ENCODE measurements at places on chromosomes 7 and 10.
A peak's percentile ranks its signal among the peaks of the same experiment; 100 is the strongest.

DNA sequence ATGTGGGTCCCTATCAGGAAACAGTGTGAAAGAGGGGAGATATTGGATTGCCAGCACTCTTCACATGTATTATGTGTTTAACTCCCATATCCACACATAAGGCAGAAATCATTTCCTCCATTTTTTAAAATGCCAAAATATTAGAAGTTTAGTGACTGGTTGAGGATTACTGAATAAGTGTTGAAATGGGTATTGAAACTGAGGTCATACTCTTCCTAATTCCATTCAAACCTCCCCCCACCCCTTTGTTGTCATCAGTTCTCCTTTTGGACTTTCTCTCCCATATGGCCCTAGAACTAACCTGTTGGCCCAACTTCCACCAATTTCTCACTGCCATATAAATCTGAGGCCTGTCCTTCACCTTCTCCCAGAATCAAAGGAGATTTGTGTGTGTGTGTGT lies 81.6 kb downstream of the EVX1 start:
- DNase-seq, result no peak

- no peak for DNase-seq
Observed at GRCh38 chr7:27890205-27890849, 150.4 kb downstream of the TAX1BP1 start.

DNA sequence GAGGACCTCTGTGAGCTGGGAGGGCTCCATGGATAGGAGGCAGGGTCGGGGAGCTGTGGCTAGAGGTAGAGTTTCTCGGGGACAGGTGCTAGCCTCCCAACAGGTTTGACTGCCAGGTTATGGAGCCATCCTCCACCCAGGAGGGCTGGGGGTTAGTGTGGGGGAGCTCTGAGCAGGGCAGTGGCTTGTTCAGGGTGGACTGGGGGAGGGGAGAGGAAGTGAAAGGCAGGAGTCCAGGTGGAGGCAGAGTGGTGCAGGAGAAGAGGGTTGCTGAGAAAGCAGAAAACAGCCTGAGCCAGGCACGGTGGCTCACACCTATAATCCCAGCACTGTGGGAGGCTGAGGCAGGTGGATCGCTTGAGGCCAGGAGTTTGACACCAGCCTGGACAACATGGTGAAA lies 40.5 kb upstream of the HSPB1 start:
- DNase-seq, result no peak

- no peak for DNase-seq
Observed at GRCh38 chr7:37229381-37229780, 219.3 kb downstream of the ELMO1 start.

DNA sequence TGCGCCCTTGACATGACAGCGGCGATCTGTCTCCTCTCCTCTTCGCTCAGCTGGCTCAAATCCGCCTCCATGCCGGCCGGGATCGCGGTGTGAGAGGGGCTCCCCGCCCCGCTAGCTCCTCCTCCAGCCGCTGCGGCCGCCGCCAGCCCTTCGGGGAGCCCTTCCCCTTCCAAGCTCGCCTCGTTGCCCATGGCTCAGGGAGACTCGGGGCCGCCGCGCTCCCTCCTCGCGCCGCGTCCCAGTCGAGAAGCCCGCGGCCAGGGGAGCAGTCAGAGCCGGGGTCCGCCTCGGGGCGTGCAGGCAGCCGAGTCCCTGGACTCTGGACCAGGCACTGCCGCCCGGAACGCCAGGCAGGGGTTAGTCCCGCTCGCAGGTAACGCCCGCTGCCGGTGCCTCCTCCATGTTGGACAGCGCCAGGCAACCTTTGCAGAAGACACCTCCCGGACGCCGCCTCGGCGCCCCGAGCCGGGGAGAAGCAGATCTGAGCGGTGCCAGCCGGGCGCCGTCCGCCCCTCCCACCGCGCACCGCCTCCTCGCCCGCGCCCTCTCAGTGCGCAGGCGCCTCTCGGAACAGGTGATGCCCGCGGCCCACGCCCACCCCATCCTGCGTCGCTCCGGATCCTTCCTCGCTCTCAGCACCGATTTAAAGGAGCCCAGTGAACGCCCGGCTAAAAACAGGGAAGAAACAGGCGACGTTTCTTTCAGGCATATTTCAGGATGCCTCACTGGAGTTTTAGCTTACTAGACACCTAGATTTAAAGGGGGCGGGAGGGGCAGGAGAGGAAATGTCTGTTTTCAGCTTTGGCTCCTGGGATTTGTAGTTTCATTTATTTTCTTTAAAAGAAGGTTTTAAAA lies at the start of gene PCLO:
TSS of gene PCLO (minus strand) at position 483 of the 855 bp plus-strand sequence. CDS start at position 191, 292 bp downstream.
- peak; percentile 34 for DNase-seq

DNA sequence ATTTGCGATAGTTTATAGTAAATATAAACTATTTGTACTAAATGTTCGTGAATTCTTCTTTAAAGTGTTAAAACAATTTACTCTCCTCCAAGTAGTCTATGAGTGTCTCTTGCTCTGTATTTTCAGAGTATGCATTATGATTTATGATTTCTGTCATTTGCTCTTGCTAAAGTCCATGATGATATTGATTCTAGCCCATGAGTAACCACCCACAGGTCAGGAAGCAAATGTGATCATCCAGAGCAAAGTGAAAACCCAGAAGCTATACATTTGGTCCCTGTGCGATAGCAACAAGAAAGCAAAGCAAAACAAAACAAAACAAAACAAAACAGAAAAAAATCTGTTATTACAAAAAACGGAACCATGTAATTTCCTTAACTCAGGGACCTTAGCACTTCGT lies 225.9 kb downstream of the HDAC9 start:
- DNase-seq, result no peak

GRCh38 chr10:119706521-119707278 lies 19.1 kb upstream of the INPP5F start:
- no peak for DNase-seq

- no peak for DNase-seq
Observed at GRCh38 chr10:2222631-2223030, 485.3 kb upstream of the ADARB2 start.

- no peak for DNase-seq
Observed at GRCh38 chr7:75711656-75712514, 26.9 kb downstream of the HIP1 start.

GRCh38 chr7:127702052-127702652 lies 50.2 kb downstream of the SND1 start:
- DNase-seq, result no peak

DNA sequence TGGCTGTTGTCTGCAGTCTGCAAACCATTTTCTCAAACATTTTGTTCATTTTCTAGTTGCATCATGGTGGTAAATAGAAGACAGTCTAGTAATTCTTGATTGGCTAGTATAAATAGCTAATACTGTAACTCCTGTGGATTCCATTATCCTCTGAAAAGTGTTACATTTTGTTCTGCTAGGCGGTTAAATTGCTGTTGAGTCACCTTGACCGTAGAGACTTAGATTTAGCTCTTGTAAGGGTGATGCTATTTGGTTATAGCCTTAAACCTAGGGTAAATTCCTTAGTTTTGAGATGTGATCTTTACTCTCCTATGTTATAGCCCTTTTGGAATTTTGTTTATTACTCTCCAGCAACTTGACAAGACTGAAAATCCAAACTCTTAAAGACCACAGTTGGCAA lies 58.8 kb downstream of the SHOC2 start:
- DNase-seq, result no peak

DNA sequence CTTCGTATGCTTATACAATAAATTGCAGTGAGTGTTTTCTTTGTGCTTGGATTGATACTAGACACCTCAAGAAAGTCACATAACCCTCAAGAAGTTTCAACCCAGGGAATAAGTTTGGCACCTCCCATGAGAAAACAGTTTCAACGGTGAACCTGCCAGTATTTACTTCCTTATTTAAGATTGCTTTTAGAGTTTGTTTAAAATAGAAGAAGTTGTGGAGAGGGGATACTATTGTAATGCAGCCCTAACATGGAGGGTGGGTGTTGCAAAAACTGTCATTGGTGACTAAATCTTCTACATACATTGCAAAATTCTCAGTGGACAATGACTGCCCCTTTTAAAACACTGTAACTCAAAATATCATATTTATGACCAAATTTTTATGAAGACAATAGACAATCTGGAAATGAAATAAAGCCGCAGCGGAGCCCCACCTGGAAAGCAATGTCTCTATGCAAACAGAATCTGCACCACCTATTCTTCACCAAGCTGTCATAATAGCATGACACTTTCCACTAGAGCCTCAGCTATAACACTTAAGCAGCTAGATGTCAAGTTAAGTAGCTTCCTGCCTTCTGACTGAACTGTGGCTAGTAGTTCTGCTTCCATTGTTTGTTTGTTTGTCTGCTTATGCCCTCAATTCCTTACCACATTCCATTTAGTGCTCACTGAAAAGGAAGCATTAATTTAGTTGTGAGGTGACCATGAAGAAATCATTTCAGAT lies 98.2 kb downstream of the MDFIC start:
- DNase-seq, result no peak

GRCh38 chr10:79241990-79242619 lies 105.2 kb upstream of the PPIF start:
- DNase-seq, result peak; percentile 51

DNA sequence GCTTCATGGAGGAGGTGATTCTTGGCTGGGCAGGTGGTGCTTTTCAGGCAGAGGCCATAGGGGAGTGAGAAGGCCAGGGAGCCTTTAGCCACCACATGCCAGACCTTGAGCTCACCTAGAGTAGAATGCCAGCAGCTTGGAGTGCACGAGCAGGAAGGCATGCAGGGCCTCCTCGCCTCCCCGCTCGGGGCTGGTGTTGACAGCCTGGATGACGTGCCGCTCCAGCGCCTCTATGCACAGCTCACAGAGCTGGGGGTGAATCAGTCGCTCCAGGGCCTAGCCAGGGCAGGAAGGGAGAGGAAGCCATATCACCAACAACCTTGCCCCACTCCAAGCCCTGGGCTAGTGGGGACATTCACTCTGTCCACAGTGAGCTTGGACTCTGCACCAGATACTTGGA lies 15.7 kb downstream of the HPS1 start:
- DNase-seq, result no peak

DNA sequence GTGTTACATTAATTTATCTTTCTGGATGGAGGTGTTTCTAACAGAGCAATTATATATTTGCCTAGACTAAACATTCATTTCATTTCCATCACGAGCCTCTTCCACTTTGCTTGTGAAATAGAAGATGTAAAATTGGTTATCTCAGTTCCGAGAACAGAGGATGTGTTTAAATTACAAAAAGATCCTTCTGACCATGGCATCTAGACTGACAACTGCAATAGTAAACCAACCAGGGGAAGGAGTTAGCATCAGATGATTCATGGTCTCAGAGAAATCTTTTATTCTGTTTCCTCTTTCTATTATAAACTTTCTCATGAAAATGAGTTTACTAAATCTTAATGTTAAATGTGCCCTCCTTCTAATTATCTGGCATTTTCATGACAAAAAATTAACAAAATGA lies 149.8 kb upstream of the WDR11 start:
- DNase-seq, result no peak

DNA sequence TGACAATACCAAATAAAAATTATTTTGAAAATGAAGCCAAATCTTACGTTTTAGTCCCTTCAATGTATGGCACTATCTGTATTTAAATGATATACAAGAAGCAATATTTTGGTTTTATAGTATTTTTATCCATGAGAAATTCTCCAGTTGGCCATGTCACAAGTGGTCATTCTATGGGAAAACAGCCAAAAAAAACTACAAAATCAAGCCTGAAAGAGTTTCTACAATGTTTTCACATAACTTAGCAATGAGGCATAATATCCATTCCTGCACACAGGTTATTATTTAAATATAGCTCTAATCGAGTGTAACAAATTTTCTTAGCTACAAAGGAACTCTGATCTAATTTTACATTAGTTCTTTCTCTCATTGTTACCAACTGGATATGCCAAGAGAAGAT lies 5.4 kb downstream of the RAB11FIP2 start:
- DNase-seq, result no peak

DNA sequence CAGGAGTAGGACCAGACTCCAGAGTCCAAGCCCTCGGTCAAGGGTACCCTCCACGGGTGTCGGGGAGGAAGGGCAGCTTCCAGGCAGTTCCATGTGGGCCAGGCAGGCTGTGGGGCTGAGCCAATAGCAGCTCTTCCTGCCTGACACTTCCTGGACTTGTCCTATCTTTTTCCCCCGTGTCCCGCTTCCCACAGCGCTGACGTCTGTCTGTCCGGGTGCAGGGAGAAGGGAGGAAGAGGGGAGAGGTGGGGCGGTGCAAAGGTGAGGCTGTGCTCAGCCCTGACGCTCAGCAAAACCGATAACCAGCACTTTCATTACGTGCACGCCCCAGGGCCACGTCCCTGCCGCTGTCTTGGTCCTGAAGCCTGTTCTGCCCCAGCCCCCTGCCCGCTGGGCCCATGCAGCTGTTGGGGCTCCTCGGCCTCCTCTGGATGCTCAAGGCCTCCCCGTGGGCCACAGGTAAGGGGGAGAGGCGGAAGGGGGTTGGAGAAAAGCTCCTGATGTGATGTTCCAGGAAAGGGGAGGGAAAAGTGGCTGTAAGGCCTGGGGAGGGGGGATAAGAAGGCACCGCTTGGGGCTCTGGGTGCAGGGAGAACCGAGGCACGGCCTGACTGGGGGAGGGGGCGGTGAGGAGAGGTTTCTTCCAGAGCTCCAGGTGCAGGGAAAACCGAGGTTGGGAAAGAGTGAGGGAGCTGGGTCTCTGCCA lies at the start of gene MUC3A:
TSS of gene MUC3A (plus strand) at position 308 of the 706 bp plus-strand sequence. CDS start at position 399, 91 bp downstream.
- no peak for DNase-seq

GRCh38 chr10:79347894-79348639 lies 798 bp downstream of the PPIF start:
- DNase-seq, result peak; percentile 82

DNA sequence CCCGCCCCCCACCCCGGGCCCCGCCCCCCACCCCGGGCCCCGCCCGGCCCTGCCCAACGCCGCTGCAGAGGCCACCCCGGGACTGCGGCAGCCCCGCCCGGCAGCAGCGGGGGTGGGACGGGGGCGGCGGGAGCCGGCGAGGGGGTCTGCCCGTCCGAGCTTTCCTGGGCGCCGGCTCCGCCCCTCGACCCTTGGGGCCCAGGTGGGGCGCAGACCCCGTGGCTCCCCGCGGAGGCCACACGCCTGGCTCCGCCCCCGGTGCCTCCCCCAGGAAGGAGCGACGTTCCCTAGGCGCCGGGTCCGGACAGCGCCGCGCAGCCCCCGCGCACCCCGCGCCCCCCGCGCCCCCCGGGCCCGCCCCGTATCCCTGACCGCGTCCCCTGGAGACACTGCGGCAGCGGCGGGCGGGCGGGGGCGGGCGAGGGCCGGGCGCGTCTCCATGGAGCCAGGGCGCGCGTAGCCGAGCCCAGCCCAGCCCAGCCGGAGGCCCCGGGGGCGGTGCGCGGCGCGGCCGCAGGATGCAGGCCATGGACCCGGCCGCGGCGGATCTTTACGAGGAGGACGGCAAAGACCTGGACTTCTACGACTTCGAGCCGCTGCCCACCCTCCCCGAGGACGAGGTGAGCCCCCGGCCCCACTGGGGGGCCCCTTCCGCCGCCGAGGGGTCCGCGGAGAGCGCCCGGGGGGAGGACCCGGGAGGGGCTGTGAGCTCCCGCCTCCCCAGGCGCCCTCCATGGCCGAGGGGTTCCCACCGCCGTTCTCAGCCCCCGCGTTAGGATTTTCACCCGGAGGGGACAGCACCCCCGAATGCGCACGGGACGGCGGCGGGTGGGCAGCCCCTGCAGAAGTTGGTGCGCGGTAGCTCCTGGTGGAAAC lies at the start of gene KNDC1:
TSS of gene KNDC1 (plus strand) at position 270 of the 876 bp plus-strand sequence. CDS start at position 519, 249 bp downstream.
- peak; percentile 12 for DNase-seq

DNA sequence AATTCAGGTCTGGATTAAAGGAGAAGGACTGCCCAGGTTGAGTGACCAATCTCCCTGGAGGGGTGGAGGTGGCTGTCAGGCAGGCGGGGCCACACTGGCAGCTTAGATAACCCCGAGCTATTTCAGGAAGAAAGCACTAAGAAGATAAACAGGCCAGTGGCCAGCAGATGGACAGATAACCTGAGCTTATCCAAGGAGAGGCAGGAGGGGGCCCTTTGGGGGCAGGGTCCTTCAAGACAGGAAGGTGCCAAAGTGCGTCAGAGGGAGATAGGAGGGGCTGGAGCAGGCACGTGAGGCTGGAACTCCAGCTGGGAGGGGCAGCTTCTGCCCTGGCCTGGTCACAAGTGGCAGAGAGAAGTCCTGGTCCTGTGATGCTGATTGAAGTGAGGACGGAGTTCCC lies 29.8 kb upstream of the PODXL start:
- DNase-seq, result no peak

All from activated naive CD4-positive, alpha-beta T cell treated with Interleukin-2 at 50 U/mL for 16 hours (primary cell).